Posterior cingulate gyrus (tissue), 11 donors: ENCODE measurements at places on chromosomes 16 and 17.
A peak's percentile ranks its signal among the peaks of the same experiment; 100 is the strongest.

GRCh38 chr17:51427856-51428255, 167.5 kb downstream of the UTP18 start:
- no peak for DNase-seq

DNA sequence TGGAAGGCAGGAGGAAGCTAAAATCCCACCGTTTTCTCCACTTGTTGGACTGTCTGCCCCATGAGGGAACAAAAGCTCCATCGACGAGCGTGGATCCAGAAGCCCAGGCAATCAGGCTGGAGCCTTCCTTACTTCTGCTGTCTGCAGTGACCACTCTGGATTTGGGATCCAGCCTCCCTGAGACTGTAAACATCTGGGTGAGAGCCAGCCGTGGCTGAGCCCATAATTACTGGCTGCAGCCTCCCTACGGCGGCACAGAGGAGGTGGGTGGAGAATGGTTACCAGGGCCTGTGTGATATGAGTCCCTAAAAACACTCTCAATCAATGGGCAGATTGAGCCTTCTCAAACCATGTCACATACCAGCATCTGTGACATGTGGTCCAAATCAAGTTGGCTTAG, 158.2 kb downstream of the FOXL1 start:
- DNase-seq = no peak

GRCh38 chr17:42744283-42744805, 496 bp downstream of the EZH1 start:
- DNase-seq = no peak

DNA sequence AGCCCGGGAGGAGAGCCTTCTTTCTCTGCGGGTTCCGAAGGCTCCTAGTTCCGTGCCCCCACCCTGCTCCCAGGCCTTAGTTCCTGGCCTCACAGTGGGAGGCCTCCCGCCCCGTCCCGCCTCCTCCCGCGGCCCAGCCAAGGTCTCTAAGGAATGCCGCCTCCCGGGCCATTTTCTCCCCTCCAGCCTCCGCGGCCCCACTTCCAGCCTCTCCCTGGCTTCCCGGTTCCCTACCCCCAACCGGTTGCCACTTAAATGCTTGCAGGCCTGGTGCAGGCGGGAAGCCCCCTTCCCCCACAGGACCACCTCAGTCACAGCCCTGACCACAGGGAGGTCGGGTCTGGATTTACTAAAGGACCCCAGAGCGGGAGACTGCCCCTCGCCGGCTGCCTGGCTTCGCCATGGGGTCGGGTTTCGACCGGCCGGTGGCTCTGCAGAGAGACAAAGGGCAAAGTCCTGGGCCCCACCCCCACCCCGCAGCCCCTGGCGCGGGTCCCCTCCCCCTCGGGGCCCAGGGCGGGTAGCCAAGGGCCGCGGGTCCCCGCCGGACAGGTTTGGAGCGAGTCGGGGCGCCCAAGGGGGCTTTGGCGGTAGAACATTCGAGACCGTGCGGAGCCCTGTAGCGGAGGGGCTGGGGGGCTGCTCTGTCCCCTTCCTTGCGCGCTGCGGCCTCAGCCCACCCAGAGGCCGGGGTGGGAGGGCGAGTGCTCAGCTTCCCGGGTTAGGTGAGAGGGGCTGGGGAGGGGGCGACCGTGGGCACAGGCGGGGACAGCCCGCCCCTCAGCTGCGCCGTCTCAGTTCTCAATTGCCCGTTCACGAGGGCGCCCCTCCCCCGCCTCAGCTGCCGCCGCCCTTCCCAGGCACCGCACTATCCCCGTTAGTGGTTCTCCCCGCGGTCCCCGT, 16.4 kb downstream of the IGF2BP1 start:
- DNase-seq = no peak

DNA sequence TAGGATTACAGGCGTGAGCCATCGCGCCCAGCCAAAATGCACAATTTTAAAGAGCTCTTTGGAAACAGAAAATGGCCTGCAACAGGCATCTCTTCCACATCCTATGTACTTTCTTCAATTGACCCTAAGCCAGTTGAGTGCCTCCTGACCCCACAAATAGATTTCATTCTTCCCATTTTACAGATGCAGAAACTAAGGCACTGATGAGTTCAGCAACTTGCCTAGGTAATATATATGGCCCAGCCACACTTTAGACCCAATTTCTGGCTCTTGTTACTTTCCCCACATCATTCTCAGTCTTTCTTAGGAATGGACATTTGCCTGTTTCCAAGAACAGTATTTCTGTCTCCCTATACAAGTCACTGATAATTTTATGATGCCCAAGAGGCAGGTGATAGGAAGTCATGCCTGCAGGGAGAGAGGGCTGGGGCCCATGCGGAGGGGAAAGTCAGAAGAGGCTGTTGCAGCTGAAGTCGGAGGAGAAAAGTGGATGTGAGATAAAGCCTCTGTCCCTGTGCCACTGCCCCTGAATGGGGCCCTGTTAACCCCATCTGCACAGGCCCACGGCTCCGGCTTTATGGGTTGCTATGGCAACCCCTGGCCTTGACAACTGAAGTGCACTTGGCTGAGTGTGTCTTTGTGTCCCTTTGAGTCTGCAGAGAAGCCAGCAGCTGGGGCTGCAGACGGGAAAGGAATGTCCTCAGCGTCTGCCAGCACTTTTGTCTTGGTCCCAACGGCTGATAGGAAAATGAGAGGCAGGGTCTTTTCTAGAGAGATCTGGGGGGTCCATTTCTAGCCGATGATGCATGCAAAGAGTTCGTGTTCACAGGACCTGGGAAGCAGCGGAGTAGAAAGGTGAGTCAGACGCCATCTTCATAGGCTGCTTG, 45.9 kb downstream of the ABAT start:
- DNase-seq = peak; percentile 76

DNA sequence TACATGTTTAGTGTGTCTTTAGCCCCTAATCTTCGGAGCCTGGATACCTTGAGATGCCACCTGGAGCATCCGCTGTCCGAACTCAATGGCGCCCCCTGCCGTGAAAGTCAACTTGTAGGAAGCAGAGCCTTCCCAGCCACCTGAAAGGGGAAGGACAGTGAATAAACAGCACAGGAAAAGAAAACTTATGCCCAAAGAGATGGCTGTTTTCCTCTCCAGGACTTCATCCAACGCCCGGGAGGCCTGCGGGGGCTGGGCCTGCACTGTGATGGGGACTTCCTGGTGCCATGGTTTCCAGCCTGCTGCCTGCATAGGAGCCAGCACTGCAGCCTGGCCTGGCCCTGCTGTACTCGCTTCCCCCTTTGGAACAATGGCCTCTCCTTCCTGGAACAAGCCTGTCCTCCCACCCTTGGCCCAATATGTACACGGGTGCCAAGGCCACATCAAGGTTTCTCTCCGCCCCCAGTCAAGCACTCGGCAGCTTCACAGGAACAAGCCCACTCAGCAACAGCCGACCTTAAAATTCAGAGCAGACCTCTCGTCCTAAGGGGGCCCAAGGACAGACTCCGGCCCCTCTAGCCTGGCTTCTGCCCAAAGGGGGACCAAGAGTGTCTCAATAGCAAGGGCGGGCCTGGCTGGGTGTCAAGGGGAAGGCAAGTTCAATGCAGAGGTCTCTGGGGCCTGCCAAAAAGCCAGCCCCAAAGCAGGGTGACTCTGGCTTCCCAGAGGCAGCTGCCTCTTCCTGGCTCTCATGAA, 4.5 kb upstream of the UNC13D start:
- DNase-seq = peak; percentile 77

DNA sequence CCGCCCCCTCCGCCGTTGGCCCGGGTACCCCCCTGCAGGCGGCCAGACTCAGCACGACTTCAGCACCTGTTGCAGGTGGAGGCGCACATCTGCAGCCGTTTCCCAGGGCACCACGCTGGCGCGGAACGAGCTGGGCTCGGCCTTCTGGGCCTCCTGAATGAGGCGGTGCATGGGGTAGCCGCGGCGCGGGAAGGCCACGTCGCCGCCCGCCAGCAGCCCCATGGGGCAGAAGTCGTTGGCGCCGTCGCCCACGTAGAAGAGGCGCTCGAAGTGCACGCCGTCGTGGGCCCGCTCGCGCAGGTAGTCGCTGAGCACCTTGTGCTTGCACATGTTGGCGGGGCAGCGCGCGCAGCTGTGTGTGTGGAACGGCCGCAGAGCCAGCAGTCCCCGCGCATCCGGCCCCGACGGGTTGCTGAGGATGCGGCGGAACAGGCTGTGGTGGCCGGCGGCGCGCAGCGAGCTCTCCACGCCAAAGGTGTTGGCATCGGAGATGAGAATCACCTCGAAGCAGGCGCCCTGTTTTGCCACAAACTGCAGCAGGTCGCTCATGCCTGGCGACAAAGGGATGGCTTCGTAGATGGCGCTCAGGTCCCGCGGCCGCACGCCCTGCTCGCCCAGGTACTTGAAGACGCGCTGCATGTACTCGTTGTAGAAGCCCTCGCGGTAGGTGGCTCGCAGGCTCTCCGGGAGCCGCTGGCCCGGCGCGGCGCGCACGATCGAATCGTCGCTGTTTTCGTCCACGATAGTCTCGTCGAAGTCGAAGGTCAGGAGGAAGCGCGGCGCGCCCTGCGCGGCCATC, 6.2 kb downstream of the PHOSPHO1 start:
- no peak for DNase-seq

- no peak for DNase-seq
Observed at GRCh38 chr16:12024429-12024828, 47.9 kb downstream of the SNX29 start.

DNA sequence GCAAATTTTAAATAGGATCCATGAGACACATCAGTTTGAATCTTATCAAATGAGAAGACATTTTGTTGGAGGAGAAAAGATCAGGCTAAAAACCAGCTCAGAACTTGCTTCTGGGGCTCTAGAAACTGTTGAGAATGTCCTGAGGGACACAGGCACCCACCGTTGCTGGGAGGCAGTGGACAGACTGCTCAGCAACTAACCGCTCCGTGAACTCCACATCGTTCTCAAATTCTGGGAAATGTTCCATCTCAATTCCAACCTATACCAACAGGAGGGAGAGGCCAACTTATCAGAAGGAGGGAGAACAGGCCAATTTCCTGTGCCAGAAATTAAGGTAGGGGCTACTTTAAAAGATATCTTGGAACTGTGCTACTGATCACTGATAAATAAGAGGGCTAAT, 8.3 kb downstream of the TAT start:
- no peak for DNase-seq

DNA sequence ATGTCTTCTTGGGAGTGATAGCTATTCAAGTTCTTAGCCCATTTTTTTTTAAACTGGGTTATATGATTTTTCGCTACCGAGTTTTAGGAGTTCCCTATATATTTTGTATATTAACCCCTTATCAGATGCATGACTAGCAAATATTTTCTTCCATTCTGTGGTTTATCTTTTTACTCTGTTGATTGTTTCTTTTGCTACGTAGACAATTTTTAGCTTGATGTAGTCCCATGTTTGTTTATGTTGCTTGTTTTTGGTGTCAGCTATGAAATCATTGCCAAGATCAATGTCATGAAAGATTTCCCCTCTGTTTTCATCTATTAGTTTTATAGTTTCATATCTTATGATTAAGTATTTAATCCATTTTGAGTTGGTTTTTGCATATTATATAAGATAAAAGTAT, 480.5 kb downstream of the CDH11 start:
- DNase-seq = no peak

DNA sequence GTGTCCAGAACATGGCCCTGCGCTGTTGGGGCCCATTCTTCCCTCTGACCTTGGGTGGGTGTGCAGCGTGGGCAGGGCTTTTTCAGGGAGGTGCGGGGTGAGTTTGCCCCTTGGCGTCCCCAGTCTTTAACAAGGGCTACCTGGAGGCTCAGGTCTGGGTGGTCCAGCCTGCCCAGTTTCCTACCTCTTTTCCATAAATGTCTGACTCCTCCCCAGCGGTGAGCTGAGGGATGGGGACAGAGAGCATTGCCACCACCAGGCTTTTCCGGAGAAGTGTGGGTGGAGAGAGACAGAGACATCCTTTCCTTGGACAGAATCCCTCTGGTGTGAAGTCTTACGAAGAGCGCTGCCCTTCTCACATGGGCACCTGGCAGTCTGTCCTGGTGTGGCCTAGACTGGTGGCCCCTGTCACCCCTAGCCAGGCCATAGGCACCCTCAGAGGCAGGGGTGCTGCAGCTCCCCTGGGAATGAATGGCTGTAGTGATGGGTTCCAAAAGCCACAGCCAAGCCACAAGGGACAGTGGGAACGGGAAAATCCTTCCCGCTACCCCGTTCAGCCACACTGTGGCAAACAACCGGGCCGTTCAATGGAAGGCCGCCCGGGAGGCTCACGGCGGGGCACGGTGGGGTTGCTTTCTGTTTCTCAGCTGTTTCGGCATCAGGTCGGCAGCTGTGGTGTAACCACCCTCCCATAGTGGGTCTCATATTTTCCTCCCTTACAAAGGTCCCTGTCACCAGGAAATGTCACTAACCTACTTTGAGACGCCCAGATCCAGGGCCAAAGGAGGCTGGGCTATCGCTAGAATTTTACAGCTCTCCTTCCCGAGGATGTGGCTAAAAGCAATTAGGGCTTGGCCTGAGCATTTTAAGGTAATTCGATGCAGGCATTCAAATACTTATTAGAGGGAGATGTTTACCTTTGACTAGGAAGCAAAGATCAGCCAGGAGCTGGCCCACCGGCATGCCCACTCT, 61.9 kb upstream of the GSE1 start:
- DNase-seq = no peak

DNA sequence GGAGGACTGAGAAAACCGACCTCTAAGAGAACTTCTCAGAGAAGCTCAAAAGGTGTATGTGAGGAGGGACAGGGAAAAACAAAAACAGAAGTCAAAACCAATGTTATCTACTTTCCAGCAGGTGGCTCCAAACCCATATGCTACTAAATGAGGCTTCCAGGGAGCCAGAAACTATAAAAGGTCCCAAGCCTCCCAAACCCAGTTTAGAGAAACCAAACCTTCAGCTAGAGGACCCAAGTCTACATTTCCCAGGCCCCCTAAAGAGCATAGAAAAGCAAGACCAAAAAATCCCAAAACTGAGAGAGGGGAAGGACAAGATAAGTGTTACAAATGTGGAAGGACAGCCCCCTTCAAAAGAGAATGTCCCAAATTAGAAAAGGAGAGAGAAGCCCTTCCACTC, 3.7 kb downstream of the HPR start:
- DNase-seq = no peak

GRCh38 chr16:66948134-66948836, 12.8 kb upstream of the CES3 start:
- DNase-seq = no peak

DNA sequence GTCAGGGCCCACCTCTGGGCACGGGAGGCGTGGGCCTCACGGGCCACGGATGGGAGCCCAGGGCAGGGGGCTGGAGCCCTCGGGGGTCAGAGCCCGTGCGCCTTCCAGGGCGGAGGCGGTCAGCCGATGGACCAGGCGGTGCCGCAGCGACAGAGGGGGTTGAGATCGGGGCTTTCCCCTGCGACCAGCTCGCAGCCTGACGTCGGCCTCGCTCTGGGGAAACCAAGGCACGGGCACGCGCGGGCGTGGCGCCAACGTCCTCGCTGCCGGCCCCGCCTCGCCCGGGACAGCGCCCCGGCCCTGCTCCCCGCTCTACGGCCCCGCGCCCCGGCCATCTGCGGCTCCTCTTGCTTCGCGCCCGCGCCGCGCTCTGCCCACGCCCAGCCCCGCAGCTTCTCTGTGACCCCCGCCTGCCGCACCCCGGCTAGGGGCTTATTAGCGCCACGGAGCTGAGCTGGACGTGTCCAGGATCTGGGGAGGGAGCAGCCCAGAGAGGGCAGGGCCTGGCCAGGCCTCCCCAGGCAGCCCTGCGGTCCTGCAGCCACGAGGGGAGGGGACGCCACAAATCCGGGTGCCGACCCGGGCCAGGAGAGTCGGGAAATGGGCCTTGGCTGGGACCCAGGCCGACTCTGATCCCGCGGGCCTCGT, 13.5 kb downstream of the ACTG1 start:
- DNase-seq = no peak

- peak; percentile 48 for DNase-seq
Observed at GRCh38 chr17:82278786-82279391, 5.4 kb upstream of the CSNK1D start.

- DNase-seq = no peak
Observed at GRCh38 chr16:69599731-69600130, 34.0 kb downstream of the NFAT5 start.
